ENCODE measurements at places on chromosomes 13 and 19. TPM values are rescaled to one million over a fixed set of nuclear protein-coding genes. Genes with fewer than 3 reads are reported as not detected.

DNA sequence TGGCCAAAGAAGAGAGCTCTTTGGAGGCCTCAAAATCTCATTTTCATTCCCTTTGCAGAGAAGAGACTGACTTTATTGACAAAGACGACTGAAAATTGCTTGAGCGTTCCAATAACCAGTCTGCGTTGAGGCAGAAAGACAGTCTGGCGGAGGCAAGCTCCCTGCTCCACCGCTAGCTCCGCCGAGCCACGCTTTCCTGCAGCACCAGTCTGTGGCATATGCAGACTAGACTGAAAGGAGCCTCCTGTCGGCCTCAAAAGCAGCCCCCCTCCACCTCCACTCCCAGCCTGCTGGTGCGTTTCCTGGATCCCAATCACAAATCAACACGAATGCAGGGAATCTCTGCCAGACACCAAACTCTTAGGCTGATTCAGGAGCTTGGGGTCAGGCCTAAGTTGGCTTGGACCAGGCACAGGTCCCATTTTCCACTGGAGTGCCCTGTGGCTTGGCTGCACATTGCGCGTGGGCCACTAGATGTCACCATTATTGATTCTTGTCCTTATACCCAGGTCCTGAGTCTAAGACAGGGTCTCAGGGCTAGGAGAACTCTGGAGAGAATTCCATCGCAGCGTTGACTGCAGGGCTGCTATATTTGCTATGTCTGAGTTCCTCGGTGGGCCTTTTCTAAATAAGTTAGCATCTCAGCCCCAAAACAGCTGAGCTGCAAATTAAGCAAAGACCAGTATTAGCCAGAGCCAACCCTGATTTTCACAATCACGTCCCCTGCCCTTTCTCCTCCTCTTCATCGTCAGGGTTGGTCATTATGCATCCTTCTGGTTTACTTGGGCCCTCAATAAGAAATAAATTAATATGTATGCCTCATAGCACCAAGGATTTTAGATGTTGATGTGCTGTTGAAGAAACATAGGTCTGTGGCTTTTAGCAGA lies 5.2 kb upstream of the ZNF507 start:
- H3K4me1 ChIP-seq, result peaks cover 1% of the 10 kb centered on the region
- H3K27ac ChIP-seq, result no peak overlapping the region
- H3K4me3 ChIP-seq, result no peak overlapping the region
- H3K36me3 ChIP-seq, result no peaks in the 10 kb centered on the region

DNA sequence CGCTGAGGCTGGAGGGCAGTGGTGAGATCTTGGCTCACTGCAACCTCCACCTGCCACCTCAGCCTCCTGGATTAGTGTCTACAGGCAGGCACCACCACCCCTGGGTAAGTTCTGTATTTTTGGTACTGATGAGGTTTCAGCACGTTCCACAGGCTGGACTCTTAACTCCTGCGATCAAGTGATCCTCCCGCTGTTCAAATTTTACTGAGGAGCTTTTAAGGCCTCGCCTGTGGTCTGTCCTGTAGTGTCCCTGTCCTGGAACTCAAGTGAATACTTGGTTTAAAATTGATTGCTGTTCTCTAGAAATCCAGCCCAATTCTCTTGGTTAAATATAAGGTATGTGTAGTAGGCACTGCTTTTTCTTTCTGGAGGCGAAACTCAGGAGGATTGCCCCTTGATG lies 65.2 kb downstream of the DPRX start:
- no peaks in the 10 kb centered on the region for H3K27me3 ChIP-seq
- no peaks in the 10 kb centered on the region for H3K36me3 ChIP-seq
- no peak for DNase-seq
- H3K27ac ChIP-seq, result no peak overlapping the region

The ZNF382 gene
- 21.6 TPM for total RNA-seq

The CYSLTR2 gene
- total RNA-seq, result 0.47 TPM

- no peaks in the 10 kb centered on the region for H3K27me3 ChIP-seq
- no peak overlapping the region for H3K4me3 ChIP-seq
- H3K36me3 ChIP-seq, result no peaks in the 10 kb centered on the region
- no peak for DNase-seq
- H3K4me1 ChIP-seq, result peaks cover 15% of the 10 kb centered on the region
- no peak overlapping the region for H3K27ac ChIP-seq
Observed at GRCh38 chr13:70310396-70311119, 202.3 kb upstream of the KLHL1 start.

The CADM4 gene
- total RNA-seq, result 60.9 TPM

The SULT2A1 gene
- total RNA-seq, result not detected

- H3K27ac ChIP-seq, result peak overlapping the region; percentile 87
- H3K4me3 ChIP-seq, result peak overlapping the region; percentile 48
- peaks cover 49% of the 10 kb centered on the region for H3K4me1 ChIP-seq
- no peak for DNase-seq
- H3K27me3 ChIP-seq, result peaks cover 9% of the 10 kb centered on the region
Observed at GRCh38 chr19:1266129-1266915, 2.8 kb upstream of the CIRBP start.

GRCh38 chr13:50798923-50799322 lies 44.6 kb downstream of the DLEU7 start:
- no peak overlapping the region for H3K27ac ChIP-seq
- H3K36me3 ChIP-seq, result no peaks in the 10 kb centered on the region
- H3K4me1 ChIP-seq, result peaks cover 13% of the 10 kb centered on the region
- H3K4me3 ChIP-seq, result no peak overlapping the region
- H3K27me3 ChIP-seq, result peaks cover 3% of the 10 kb centered on the region

- H3K4me1 ChIP-seq, result no peaks in the 10 kb centered on the region
- no peaks in the 10 kb centered on the region for H3K27me3 ChIP-seq
- H3K36me3 ChIP-seq, result no peaks in the 10 kb centered on the region
- no peak for DNase-seq
Observed at GRCh38 chr13:30044932-30045331, 194.5 kb upstream of the UBL3 start.

The FAM124A gene
- total RNA-seq, result 1.6 TPM

DNA sequence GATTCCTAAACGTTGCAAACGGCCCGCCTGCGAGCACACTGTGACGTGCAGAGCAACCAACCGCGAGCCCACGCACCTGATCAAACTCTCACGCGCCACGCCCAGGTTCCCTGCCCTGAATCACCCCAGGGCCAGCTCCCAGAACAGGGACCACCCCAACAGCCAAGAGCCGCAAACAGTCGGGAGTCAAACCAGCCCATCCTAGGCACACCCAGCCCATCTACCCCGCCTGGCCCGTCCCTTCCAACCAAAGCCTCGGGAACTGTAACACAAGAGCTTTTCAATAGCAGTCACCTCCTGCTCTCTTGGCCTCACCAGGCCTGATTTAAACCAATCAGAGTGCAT lies 8.9 kb downstream of the PIP5K1C start:
- no peak for DNase-seq
- peaks cover 5% of the 10 kb centered on the region for H3K4me1 ChIP-seq
- H3K27ac ChIP-seq, result no peak overlapping the region
